ENCODE measurements at places on chromosomes 5 and 9. TPM values are rescaled to one million over a fixed set of nuclear protein-coding genes. Genes with fewer than 3 reads are reported as not detected.

Gene MARCHF11
- 3.2 TPM for polyA plus RNA-seq

Gene SH3GL2
- polyA plus RNA-seq, result 4.8 TPM

Gene RASGRF2
- 1.8 TPM for polyA plus RNA-seq

Gene ALDH1A1
- polyA plus RNA-seq, result 288 TPM

Gene SV2C
- polyA plus RNA-seq, result 0.29 TPM

Gene HRCT1
- polyA plus RNA-seq, result 0.21 TPM
